ENCODE measurements at places on chromosomes 7 and 10.

DNA sequence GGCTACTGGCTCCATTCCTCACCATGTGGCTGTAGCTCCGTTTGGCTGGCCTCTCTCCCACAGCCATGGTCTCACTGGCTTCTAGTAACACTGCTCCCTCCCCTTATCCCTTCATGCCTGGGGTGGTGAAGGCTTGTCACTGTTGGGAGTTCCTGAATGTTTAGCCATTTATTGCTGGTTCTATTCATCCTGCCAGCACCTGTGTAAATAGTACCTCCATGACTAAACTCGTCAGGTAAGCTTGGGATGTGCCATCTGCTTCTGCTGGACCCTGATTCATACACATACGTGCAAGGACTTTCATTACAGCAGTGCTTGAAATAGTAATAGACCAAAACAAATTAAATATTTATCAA lies 61.6 kb downstream of the CCDC71L start:
- DNase-seq: no peak

GRCh38 chr10:49664842-49665355 lies 14.6 kb upstream of the C10orf53 start:
- no peak for DNase-seq

DNA sequence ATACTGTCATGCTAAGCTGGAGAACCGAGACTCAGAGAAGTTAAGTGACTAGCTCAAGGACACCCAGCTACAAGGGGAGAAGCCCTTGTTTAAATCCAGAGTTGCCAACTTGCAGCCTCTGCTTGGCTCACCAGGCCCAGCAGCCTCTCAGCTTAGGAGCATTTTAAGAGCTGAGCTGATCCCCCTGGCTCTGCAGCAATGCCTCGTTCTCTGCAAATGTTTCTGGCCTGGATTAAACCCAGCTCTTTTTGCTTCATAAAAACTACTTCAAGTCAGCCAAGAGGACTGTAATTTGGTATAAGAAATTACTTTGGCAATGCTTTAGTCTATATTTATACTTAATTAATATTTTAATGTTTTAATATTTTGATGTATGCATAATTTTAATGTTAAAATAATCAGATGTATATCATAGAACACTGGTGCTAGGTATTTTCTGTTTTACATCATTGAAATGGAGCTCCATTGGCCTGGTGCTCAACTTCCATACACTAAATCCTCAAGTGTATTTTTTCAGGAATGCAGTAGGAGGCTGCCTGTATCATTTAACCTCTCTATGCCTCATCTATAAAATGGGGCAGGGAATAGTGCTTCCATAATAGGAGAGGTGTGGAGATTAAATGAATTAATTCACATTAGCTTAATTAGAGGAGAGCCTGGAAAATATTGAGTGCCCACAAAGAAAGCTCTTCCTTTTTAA lies 184.2 kb downstream of the EMX2 start:
- DNase-seq: no peak

DNA sequence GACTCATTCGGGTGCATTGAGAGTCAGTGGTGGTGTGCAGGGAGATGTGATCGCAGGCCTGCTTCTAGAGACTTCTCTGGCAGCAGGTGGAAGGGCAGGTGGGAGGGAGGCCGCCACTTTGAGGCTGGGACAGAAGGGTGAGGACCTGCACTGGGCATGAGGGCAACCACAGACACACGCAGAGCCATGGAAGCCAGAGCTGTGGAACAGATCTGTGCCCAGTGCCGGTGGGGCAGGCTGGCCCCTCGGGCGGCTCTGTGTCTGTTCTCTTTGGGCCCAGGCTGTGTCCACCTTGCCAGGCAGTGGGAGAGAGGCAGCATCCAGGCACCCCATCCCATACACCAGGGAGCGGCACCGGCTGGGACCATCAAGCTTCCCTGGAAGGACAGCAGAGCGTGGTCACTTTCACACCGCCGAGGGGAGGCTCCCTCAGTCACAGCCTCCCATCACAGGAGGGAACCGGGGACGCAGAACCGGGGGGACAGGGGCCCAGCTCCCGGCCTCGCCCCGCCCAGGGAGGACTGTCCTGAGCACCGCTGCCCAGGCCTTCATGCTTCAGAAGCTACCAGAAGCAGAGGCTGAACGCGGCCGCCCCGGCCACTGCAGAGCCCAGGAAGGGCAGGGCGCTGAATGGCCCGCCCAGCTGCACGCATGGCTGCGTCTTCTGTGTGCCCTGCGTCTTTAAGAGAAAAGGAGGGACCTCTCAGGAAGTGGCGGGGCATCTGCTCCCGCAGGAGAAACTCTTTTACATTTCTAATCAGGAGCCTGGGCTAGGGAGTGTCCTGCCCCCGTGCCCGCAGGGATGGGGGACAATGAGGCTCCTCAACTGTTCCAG lies 32.1 kb downstream of the EN2 start:
- DNase-seq: no peak

DNA sequence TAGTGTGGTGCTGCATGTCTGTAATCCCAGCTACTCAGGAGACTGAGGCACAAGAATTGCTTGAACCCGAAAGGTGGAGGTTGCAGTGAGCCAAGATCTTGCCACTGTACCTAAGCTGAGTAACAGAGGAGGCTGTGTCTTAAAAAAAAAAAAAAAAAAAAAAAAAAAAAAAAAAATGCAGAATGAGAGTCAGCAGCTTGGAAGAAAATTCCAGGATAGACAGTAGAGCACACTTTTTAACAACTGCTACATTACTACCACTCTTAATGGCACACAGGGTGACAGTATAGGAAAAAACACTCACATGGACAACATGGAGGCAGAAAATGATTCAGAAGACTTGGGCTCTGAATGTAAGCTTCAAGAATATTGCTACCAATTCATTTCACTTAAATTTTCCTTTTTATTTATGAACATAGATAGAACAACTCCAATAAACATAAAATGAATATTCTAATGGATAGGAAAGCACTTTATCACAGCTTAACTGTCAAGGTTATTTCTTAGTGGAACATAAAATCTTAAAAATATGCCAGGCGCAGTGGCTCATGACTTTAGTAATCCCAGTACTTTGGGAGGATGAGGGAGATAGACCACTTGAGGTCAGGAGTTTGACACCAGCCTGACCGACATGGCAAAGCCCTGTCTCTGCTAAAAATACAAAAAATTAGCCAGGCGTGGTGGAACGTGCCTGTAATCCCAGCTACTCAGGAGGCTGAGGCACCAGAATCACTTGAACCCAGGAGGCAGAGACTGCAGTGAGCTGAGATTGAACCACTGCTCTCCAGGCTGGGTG lies 31.5 kb downstream of the CHCHD3 start:
- DNase-seq: no peak

GRCh38 chr7:157003756-157004520 lies 6.5 kb downstream of the MNX1 start:
- DNase-seq: no peak

DNA sequence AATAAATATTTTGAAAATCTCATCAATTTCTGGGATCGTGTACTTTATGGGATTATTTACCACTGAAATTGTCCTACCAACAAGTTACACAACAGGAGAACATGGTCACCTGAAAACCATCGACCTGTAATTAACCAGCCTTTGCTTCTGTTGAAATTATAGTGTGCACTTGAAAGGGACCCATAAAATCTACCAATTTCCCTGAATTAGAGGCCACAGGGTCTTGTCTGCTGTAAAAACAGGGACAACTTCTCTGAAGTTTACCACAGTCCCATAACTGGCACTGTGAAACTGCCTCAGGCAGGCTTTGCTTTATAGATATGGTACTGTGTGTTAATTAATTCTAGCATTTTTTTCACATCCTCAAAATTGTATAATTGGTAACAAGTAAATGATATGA lies 37.7 kb downstream of the RAB19 start:
- DNase-seq: no peak

GRCh38 chr10:28087661-28088351 lies 88.9 kb upstream of the ODAD2 start:
- no peak for DNase-seq

DNA sequence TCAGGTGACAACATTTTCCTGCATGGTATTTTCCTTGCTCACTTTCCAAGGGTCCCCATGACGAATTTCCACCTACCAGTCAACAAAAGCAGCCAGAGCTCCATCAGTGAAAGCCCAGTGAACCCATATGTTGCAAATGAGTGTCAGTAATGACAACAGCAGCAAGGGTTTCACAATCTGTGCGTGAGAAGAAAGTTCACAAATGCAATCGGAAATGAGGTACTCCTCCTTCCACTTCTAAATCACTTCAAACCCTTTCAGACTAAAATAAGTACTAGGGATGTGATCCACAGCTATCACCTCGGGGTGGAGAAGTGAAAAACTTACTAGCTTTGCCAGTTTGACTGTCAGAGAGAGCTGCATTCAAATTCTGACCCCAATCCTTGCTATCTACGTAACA lies 55.6 kb upstream of the BET1 start:
- no peak for DNase-seq

DNA sequence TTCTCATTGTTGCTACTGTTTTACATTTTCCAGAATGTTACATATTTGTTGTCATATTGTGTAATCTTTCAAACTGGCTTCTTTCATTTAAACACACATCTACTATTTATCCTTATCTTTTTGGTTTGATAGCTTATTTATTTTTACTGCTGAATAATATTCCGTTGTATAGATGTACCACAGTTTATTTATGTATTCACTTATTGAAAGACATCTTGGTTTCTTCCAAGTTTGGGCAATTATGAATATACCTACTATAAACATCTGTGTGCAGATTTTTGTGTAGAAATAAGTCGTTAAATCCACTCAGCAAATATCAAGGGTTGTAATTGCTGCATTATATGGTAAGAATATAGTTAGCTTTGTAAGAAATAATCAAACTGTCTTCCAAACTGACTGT lies 669.2 kb downstream of the TNS3 start:
- DNase-seq: no peak

GRCh38 chr7:37420946-37421695 lies 27.5 kb downstream of the ELMO1 start:
- DNase-seq: no peak

DNA sequence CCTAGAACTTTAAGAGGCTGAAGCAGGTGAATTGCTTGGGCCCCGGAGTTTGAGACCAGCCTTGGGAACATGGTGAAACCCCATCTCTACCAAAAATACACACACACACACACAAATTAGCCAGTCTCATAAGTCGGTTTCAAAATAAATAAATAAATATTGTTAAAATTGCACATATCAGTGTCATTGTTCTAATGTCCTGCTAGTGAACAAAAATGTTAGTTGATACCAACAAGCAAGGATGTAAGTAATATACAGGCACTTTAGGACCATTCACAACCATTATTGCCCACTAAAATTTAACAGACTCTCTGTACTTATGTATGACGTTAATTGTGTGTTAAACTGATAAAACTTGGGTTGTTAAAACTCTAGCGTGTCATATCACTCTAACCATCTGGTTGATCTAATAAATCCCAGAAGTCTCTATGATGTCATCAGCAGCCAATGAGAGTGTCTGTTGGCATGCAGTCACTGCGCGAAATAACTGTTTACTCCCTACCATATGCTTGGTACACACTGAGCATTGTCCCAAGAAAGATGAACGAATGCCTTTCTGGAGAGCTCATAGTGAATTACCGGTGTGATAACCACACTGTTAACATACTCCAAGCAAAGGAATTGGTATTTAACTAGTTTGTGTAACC lies 30.4 kb upstream of the OTUD1 start:
- DNase-seq: no peak

DNA sequence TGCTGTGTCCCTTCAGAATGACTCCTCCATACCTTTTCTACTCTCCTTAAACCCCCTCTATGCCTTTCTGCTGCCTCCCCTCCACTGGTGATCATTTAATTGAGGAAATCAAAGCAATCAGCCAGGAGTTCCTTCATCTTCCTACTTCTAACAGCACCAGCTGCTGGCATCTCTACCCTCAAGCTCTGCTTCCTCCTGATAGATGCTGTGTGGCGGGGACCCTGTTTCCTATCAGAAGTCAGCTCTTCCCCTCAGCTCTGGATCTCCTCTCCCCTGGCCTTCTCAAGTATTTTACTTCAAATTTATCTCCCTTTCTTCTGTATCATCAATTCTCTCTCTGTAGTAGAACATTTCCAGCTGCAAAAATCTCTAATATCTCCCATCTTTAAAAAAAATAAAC lies 183.7 kb downstream of the ELMO1 start:
- no peak for DNase-seq

DNA sequence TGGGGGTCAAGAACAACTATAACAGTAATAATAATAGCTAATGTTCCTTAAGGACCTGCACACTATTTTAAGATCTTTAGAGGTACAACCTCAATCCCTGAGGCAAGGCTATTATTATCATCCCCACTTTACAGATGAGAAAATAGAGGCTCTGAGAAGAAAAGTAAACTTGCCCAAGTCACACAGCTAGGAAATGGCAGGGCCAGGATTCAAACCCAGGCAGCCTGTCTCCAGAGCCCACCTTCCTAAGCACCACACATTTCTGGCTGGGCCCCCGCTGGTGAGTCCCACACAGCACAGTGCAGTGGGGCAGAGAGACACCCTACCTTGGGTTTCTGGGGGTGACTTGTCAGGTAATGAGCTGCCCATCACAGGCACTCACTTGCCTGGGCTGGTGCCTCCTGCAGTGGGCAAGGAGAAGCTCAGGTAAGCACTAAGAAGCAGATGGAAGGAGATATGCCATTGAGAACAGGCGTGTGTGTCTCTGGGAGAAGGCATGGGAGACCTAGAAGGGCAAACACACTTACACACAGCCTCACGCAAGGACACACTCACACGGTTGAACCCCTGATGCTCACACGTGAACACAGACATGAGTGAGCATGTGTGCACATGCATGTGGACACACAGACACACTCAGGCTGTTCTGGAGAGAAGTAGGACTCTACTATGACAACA lies 104.4 kb upstream of the ZMIZ1 start:
- DNase-seq: no peak
